Vagina (tissue), 2 donors: ENCODE measurements at places on chromosomes 12 and 14.

- DNase-seq, result no peak
These were observed 23.5 kb downstream of the RPS6KA5 start for GRCh38 chr14:91036741-91037469.

DNA sequence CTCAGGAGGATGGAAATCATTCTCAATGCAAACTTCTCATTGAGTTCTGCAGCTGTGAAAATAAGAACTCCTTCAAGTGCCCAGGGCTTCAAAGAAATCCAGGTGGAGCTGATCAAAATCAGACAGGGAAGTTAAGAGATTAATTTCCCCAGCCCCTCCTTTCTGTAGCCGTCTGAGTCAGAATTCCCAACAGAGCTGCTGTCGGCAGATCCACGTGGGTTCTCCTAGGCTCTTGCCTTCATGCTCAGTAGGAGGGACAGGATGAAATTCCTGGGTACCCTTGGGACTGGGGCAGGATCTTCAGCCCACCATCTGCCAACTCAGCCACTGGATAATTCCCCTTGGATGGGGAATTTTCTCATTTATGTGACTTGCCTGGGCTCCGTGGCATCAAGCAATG is 13.3 kb downstream of the TGFB3 start:
- no peak for DNase-seq

- DNase-seq, result no peak
These were observed 4.7 kb upstream of the SLC2A13 start for GRCh38 chr12:40110586-40110985.

DNA sequence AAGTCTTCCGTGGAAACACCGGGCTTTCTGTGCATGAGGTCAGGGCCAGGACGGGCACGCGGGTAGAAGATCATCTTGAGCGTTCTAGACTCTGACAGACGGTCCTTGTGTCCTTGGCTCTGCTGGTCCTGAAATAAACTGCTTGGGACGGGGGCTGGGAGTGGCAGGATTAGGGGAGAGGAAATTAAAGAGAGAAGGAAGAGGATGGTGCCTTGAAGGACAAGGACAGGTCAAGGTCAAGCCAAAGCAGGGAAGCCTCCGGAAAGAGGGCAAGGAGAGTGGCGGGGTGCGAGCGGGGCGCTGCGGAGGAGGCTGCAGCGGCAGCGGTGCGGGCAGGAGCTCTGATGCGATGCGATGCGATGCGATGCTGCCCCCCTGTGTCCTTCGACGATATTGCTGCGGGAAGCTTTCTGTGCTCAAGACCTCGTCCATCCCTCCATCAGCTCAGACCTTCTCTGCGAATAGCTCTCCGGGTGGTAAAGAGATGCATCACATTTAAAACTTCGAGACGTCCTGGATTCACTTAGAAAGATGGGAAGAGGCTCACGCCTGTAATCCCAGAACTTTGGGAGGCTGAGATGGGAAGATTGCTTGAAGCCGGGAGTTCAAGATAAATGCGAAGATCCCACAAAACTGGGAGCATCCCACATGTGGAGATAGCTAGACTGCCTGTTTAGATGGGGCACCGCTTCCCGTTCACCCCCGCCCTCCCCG is 110.1 kb upstream of the TMEM132D start:
- DNase-seq, result no peak

- no peak for DNase-seq
These were observed 11.3 kb downstream of the ERO1A start for GRCh38 chr14:52683985-52684520.

GRCh38 chr14:30299915-30300314 is 259.0 kb upstream of the G2E3 start:
- DNase-seq, result no peak

DNA sequence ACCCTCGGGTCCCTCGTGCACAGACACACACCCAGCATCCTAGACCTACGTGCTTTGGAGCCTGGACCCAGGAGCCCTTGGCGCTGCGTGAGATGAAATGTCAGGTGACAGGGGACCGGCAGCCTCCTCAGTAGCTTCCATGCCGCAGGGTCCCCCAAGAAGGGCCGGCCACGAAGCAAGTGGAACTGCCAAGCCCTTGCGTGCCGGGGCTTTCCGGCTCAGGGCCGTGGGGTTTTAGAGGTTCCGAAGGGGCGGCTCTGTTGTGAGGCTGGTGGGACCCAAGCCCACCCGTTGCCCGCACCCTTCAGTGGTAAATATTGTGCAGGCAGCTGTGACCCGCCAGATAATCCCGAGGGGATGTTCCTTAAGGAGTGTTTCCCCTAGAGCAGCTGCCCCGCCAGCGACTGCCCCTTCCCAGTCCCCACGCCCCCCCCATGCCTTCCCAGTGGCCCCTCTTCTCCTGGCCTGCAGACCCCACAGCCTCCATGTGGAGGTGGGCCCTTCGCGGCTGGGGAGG is 133.7 kb downstream of the ADGRD1 start:
- DNase-seq, result no peak

DNA sequence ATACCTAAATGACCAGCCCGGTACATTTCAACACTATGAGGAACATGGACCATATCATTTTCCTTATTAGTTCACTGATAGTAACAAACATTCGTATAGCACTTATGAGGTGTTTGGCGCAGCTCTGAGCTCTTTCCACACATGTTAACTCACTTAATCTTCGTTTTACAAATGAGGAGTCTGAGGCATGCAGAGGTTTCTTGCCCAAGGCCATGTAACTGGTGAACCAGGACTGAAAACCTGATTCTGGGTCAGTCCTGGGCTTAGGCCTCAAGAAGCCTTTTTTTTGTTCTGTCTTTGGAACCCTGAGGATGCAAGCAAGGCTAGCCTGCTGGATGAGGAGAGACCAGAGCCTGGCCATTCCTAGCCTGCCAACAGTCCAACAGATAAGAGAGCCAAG is 55.0 kb downstream of the C14orf132 start:
- no peak for DNase-seq

DNA sequence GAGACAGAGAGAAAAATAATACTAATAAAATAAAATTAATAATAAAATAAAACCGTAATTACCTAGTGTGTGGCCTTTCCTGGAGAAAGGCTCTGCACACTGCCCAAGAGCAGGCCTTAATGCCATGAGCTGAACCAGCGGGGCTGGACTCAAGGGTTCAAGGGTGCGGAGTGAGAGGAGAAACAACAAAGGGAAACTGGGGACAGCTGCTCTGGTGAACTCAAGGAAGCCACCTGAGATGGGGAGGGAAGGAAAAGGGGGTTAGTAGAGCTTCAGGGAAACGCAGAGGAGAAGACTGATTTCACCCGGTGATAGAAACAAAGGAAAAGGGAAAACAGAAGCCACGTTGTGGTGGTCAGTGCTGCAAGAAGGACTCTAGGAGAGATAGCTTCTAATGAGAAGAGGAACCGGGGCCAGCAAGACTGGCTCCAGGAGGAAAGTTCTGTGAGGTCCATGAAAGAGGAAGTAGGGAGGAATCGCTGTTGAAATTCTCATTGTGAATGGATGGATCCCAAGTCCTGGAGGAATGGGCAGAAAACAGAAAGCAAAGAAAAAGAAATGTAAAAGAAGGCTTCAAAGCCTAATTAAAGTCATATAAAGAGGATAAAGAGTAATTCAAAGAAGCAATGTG is 48.3 kb upstream of the BCL2L14 start:
- DNase-seq, result no peak

- no peak for DNase-seq
These were observed 564.0 kb downstream of the CCER1 start for GRCh38 chr12:90390947-90391346.

- DNase-seq, result no peak
These were observed 64.8 kb downstream of the GNS start for GRCh38 chr12:64694130-64695040.

- DNase-seq, result no peak
These were observed 172.7 kb upstream of the OR4E1 start for GRCh38 chr14:21846227-21846885.

DNA sequence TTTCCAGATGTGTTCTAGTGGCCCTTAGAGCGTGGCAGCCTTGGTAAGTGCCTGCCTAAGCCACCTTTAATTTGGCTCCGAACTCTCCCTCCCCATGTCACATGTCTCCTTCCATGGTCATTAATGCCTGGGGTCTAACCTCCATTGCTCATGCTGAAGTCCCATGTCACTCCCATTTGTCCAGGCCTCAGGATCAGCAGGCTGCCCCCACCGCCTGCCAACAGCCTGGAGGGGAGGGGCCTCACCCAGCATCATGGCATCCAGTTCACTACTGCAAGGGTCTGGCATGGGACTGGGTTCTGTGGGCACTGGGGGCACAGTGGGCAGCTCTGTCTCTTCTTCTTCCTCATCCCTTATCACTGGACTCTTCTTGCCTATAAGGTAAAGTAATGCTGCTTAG is 4.4 kb downstream of the MMP19 start:
- no peak for DNase-seq

DNA sequence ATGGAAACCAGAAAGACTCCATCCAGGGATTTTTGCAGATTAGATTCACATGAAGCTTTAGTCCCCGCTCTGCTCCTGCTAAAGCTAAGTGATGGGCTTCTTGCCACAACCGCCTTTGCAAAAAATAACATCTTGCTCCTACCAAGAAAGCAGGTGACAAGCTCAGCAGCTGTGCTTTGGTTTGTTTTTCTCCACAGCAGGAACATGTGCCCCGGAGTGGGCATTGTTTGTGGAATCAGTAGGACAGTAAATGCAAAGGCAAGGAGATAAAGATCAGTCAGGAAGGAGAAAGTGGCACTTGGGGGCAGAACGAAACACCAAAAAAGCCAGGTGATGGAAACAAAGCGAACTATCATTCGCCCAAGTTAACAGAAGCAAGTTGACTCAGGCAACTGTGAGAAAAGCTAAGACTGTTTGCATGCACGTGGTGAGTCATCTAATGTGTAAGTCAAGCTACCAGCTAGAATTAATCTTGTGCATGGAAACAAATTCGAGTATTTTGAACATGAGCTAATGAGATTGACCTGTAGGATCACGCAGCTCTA is 165.5 kb upstream of the PLXNC1 start:
- no peak for DNase-seq

DNA sequence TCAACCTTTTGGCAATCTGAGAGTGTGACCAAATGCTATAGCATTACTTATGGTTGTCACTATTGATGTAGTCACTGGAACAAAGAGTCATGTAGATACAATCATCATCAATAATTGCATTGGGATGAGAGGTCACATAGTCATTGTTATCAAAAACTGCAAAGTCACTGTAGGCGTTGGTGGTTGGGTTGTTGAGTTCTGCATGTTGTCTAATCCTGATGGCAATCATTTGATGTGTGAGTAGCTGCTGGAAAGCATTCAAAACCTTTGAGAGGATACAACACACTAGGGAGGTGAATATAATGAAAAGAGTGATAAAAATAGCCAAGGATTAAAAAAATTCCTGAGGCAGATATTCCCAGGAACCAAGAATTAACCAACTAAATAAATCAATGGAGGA is 214.7 kb upstream of the SYT10 start:
- no peak for DNase-seq

DNA sequence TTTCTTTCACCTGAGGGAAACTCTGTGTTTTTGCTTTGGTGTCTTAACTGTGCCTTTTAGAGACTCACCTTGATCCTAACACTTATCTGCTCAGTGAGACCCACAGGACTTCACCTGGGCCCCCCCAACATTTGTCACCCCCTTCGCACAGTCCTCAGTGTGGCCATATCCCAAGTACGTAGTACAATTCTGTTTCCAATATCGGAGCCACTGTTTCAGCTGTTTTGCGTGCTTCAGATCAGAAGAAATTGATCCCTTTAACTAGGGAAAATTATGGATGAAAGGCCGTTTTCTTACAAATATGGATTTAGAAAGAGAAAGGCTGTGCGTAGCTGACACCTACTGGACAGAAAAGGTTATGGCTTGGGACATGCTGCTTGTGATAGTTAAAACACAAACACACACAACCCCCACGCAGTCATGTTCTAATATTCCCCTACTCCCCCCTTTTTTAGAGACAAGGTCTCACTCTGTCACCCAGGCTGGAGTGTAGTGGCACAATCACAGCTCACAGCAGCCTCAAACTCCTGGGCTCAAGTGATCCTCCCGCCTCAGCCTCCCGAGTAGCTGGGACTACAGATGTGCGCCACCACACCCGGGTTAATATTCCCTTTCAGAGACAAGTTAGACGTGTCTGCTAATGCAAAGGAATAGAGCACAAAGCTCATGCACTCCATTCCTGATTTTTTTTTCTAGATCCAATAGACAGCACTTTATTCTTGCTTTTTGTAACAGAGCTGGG is 3.6 kb upstream of the SLC7A8 start:
- DNase-seq, result no peak

DNA sequence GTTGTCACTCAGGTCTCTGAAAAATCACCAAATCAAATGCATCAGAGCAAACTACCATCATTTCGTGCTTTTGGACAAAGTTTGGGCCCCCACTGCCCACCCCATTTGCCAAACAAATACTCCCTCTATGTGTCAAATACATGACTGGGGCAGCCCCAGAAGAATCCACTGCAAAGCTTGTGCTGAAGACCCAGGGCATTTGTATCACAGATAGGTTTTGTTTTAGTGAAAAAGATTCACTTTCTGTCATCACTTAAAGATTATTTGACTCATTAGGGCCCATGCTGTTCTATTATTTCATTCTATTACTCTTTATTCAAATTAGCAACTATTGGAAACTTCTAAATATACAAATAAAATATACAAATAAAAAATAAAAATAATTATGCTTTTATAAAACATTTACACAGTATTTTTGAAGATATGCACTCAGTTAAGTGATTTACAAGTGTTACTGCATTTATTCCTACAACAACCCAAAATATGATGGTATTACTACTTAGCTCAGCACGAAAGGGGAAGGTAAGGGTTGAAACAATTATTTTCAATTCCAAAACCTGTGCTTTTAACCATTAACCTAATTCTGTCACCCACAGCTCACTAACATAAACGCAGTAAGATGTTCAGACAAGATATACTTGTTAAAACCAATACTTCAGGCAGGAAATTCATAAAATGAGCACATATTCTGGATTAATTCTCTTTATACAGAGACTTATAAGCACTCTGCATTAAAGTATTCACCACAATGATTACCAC is 36.5 kb downstream of the LRIG3 start:
- no peak for DNase-seq

DNA sequence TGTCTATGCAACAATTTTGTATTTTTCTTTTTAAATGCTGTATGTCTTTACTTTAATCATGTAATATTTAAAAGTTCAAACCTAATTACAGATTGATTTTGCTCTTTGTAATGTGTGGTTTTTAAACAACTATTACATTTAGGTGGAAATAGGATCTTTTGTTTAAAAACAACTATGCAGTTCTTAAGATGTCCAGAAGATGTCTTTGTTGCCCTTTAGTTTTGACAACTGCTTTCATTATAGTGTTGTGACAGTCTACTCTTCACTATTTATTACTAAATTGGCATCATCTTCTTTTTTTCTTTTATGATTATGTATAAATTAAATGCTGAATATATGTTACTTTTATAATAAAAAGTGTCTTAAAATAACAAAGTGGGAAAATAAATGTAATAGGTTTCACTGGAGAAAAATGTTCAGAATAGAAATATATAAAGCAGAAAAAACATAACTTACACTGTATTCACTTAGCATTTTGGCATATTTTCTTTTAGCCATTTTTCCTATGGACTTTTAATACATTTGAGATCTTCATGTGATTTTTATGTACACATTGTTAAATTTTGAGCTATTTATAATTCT is 27.1 kb upstream of the PCNX4 start:
- DNase-seq, result no peak
